ENCODE measurements at places on chromosomes 12 and 14.

DNA sequence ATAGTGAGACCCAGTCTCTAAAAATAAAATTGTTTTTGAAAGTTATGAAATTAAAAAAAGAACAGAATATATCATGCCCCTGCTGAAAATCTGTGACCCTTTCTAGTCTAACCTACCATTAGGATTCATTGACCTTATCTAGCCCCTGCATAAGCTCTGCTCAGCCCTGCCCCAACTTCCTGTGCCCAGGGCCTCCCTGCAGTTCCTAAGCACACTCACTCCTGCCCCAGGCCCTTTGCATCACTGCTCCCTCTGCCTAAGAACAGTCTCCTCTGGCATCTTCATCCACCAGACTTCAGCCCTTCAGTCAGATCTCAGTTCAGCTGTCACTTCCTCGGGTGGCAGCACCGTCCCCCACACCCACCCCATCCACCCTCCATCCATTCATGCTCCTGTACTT lies 55.4 kb downstream of the SCARB1 start:
- DNase-seq = no peak

- DNase-seq = peak; percentile 33
Measured at GRCh38 chr12:10562306-10562933, 51.0 kb downstream of the MAGOHB start.

- no peak for DNase-seq
Measured at GRCh38 chr14:22266142-22266442, 322.9 kb downstream of the DAD1 start.

DNA sequence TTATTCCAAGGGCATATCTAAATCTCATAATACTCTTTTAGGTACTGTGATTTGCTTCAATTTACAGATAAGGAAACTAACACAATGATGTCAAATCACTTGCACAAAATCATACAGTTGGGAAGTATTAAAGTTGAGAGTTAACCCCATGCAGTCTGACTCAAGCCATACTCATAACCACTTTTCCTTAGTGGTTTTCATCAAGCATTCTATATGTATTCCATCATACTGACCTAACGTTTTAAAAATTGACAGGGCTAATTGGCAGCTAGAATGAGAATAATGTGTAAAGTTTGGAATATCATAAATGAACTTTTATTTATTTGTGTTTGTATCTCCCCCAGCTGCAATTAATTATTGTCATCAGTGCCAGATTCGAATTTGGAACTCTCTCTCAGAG lies 20.9 kb downstream of the PUS7L start:
- no peak for DNase-seq

- no peak for DNase-seq
Measured at GRCh38 chr14:33484264-33484663, 466.6 kb downstream of the EGLN3 start.

DNA sequence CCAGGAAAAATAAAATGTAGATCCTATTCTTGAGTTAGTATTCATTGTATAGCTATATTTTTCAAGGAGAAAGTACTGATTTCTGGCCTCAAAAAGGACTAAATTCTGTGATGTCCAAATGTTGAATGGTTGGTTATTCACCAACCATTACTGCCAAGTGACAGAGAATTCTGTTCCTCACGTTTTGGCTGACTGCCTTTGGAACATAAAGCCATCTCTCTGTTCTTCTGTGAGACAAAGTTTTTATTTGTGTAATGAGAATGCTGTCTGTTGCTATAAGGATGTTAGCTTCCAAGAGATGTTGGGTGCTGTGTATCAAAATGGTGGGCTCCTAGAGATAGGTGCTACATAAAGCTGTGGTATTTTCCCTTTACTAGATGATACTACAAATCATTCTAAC lies 9.3 kb downstream of the ZNF410 start:
- DNase-seq = no peak

GRCh38 chr12:97142737-97143410 lies 235.8 kb downstream of the NEDD1 start:
- DNase-seq = no peak

GRCh38 chr12:114415525-114415868 lies 9.6 kb upstream of the TBX5 start:
- no peak for DNase-seq

- DNase-seq = no peak
Measured at GRCh38 chr12:81953541-81953940, 194.4 kb upstream of the PPFIA2 start.

GRCh38 chr12:18612971-18613370 lies 124.8 kb downstream of the PLCZ1 start:
- DNase-seq = no peak

- no peak for DNase-seq
Measured at GRCh38 chr14:22978981-22979671, 3.2 kb downstream of the AJUBA start.

DNA sequence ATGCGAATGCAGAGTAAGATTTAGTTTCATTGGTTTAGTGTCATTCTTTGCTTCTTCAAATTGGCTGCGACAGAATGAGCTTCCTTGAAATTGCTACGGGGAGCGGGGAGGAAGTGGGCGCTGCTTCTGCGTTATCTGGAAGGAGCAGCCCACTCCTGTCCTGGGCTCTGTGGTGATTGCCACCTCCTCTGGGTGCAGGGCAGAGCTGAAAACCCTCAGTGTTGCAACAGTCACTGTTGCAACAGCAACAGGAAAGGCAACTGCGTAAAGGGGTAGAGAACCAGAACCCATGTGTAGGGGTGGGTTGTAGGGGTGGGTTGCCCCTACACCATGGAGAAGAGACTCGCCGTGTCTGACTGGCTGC lies 57.7 kb downstream of the MAX start:
- no peak for DNase-seq

DNA sequence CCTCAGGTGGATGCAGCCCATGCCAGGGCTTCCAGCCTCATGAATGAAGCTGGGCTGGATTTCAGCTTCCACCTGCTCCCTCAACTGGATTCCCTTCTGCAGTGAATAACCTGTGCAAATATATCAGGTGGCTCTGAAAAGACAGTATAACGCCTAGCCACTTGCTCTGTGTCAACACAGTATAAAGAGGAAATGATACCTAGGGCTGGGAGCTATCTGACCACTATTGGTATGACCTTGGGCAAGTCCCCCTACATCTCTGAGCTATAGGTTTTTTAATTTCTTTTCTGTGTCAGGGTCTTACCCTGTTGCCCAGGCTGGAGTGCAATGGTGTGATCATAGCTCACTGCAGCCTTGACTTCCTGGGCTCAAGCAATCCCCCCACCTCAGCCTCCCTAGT lies 19.8 kb downstream of the ISM2 start:
- DNase-seq = no peak

- DNase-seq = no peak
Measured at GRCh38 chr14:53954551-53955228, 1.9 kb downstream of the BMP4 start.

DNA sequence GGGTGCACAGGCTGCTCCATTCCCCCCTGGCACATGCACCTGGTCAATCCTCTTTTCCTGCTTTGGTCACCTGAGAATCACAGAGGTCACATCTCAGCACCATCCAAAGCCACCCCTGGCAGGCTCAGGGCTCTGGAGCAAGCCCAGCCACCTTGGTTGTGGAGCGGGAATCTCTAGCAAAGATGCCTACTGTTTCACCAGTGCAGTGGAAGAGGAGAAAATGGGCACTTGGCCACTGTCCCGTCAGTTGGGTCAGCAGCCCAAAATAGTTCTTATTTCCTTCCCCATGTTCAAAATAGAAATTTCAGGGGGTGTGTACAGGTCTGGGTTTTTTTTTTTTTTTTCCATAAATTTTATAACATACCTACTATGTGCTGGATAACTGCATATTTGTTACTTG lies 18.3 kb downstream of the RTL1 start:
- no peak for DNase-seq

GRCh38 chr12:77049767-77050353 lies 15.5 kb downstream of the E2F7 start:
- no peak for DNase-seq

All from activated gamma-delta T cell treated with Interleukin-2 at 50 U/mL for 16 hours (primary cell).